ENCODE measurements at places on chromosomes 16 and 17. TPM values are rescaled to one million over a fixed set of nuclear protein-coding genes. Genes with fewer than 3 reads are reported as not detected.
A peak's percentile ranks its signal among the peaks of the same experiment; 100 is the strongest.

DNA sequence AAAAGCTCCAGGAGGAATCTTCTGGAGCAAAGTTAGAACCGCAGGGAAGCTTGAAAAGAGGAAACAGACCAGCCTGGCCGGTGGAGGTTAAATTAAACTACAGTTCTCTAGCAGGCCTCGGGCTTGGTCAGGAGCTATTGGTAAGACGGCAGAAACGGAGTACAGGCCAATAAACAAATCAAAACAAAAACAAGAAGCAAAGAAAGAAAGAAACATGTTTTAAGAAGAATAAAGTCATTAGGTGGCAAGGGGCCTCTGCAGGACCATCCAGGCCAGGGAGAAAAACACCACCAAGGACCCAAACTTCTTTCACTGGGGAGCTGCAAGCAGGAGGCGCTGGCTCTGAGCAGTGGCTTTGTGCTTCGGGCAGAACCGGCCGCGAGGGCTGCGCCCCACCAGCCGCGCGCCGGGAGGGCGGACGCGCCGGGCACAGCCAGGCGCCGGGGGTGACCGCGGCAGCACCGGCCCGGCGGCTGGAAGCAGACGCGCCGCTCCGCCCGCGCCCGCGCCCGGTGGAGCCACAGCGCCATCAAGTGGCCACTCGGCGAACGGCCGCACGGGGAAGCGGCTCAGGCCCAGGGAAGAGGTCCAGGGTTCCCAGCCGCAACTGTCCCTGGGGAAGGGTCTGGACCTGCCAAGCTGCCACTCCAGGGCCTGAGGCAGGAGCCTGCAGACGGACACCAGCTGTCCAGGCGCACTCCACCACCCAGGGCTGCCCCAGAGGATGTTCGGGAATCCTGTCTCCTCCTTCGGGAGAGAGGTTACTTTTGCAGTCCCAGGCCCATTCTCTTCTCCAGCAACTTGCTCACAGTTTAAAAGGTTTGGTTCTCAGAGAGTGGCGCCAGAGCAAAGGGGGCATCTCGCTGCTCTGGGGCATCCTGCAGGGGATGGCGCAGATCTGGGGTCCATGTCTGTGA, 419.4 kb downstream of the SOX9 start:
- no peak for DNase-seq

DNA sequence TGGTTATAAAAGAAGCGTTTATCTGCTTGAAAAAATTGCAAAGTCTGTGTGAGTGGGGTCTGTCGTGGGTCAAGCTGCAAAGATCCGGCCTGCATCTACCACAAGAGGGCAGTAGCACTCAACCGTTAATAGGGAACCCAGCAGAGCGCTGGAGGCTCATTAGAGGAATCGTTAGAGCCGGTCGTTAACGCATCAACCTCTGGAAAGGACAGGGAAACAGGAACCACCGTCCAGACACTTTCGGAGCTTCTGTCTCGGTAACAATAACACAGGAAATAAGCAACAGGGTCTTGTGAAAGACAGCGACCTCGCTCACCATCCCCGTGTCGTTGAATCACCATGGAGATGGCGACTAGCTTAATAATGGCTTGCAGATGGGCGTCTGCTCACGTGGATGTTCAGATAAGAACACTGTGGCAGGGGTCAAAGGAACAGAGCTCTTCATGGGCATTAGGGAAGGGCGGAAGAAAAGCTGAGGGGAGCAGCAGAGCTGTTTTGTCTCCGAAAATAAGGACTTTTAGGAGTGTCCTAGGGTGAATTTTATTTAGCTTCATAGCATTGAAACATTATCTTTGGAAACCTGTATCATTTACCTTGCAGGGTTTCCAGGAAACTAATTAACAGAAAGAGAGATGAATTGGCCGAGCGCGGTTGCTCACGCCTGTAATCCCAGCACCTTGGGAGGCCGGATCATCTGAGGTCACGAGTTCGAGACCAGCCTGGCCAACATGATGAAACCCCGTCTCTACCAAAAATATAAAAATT, 11.9 kb upstream of the NSRP1 start:
- DNase-seq = peak; percentile 83

DNA sequence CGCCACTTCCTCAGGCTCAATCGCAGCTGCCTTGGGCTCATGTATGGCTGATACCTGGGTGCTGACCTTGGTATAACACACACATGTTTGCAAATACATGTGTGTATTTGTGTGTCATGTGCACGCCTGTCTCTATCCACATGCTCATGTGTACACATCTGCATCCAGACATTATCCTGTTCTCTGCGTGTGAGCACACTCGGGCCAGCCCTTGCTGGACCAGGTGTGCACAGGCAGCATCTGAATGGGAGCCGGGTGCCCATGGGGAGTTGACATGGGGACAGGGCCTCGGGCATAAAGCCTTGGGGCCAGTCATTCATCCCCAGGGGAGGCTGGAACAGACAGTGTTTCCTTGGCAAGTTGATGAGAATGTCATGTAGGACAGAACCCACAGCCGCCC, 29.1 kb upstream of the CRHR1 start:
- no peak for DNase-seq

DNA sequence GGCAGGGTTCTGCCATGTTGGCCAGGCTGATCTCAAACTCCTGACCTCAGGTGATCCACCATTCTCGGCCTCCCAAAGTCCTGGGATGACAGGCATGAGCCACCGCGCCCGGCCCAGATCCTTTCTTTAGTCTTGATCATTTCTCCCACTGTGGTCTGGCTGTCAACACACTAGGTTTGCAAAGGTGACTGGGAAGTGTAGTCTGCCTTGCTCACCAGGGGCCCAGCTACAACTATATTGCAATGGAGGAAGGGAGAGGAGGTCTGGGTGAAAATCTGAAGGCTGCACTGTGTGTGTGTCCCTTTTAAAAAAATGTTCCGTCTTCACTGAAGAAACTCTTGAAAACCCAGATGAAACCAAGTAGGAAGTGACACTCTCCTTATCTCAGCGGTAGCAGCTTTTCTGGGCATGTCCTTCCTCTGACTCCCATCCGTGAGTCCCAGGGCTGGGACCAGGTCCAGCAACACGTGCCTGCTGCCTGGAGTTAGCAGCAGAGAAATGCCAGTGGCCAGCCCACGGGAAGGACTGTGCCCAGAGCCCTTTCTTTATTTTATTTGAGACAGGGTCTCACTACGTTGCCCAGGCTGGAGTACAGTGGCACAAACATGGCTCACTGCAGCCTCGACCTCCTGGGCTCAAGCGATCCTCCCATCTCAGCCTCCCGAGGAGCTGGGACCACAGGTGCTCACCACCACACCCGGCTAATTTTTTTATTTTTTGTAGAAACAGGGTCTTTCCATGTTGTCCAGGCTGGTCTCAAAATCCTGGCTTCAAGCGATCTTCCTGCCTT, 17.8 kb upstream of the KIF19 start:
- no peak for DNase-seq

Gene B4GALNT2
- total RNA-seq = 2.1 TPM

DNA sequence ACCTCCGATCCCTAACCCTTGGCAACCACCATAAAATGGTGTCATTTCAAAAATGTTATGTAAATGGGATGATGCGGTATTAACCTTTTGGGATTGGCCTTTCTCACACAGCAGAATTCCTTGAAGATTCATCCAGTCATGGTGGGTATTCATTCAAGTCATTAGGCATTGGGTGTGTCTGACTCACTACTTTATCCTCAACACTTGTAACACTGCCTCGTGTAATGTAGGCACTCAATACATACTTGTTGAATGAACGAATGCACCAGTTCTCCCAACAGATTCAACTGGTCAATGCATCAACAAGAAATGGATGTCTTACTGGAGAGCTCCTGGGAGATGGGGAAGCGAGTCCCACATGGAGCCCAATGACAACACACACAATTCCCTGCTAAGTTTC, 21.8 kb upstream of the GAN start:
- DNase-seq = no peak

Gene HSF5
- not detected for total RNA-seq

DNA sequence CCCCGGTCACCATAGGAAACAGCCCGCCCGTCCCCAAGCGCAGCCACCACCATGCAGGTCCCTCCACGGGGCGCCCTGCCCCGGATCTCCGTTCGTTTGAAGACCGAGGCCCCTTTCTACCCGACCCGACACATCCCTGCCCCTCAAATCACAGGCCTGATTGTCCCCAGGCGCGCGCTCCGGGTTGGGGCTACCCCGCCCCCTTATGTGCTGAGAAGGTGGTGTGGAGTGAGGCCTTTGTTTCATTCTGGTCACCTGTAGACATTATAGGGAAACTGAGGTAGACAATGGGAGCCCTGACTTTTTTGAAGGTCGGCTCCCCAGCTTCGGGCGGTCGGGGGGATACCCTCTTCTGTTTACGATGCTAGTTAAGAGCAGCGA, 763 bp upstream of the ACTG1 start:
- peak; percentile 91 for DNase-seq

Gene MYO15A
- 0.49 TPM for total RNA-seq

DNA sequence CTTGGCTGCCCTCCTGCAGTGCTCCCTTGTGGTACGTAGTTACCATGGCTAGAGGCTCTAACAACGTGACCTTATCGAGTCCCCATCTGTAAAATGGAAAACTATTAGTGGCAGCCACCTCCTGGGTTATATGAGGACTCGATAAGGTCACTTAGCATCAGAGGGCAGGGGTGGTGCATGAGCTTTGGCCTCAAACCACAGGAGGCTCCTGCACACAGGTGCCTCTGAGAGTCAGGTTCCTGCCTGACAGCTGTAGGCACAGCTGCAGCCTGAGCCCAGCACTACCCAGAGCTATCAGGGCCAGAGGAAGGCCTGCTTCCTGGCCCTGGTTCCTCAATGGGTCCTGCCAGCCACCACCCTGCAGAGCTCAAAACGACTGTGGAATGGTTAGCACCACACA, 57.2 kb upstream of the SEC14L1 start:
- DNase-seq = no peak

Gene SDR42E2
- total RNA-seq = not detected

- no peak for DNase-seq
Observed at GRCh38 chr16:1026057-1026783, 44.6 kb downstream of the SOX8 start.

DNA sequence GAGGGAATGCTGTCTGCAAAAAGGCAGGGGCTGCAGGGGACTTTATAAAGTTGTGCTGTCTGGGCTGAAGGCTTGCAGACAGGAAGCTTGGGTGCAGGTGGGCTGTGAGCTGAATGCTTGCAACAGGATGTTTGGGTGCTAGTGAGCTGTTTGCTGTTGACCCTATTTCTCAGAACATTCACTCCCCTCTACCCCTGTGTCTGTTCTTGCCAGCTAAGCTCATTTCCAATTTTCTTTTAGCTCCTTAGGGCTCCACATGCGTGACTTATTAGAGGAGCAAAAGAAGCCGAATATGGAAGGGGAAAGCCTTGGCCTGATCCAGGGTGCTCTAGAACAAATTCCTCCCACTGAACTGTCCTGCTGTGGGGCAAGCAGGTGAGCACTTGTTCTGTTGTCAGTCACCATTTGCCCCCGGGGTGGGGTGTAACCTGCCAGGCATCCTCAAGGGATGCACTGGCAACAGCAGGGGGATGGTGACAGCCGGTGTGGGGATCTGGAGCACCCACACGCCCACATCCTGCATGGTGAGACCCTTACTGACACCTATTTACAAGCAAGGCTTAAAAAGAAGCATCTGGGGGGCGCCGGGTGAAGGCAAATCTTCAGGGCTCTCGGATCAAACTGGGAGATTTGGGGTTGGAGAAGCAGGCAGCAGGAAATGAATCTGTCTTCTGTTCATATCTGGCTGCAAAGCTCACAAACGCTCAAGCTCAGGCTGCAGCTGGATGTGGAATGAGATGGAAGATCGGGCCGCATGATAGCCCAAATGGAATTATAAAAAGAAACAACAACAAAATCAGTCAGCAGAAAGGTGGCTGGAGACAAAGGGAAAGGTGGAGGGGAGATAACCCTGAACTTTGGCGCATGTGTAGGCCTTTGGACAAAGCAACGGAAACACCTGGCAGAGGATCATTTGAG, 21.1 kb upstream of the NUP93 start:
- DNase-seq = no peak

GRCh38 chr17:57782647-57783337, 37.7 kb upstream of the CCDC182 start:
- no peak for DNase-seq

Gene TEKT1
- total RNA-seq = not detected

GRCh38 chr17:28843816-28844148, 1.2 kb upstream of the FAM222B start:
- DNase-seq = peak; percentile 7

- no peak for DNase-seq
Observed at GRCh38 chr17:47288531-47289116, 35.0 kb downstream of the ITGB3 start.

DNA sequence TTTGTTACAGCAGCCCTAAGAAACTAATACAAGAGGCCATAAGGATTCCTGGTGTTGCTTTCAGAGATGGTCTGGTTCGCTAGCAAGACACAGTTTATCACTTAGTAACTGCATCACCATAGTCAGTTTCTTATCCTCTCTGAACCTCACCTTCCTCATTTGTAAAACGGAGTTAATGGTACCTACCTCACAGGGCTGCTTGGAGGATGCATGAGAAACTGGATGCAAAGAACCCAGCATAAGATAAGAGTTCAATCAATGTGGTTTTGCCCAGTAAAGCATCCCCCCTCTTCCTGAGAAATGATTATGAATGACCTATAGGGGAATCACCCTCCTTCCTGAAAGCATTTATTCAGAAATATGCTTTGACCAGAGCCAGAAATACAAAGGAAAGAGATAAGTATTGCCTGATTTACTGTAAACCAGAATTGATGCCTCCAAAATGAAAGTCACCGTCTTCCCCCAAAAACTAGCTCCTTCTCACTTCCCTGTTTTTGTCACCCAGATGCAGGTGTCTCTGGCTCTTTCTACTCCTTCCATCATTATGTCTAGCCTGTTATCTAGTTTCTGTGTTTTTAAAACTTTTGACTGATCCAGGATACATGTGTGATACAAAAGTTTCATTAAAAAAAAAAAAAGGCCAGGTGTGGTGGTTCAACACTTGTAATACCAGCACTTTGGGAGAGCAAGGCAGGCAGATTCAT, 2.8 kb upstream of the TEFM start:
- no peak for DNase-seq

DNA sequence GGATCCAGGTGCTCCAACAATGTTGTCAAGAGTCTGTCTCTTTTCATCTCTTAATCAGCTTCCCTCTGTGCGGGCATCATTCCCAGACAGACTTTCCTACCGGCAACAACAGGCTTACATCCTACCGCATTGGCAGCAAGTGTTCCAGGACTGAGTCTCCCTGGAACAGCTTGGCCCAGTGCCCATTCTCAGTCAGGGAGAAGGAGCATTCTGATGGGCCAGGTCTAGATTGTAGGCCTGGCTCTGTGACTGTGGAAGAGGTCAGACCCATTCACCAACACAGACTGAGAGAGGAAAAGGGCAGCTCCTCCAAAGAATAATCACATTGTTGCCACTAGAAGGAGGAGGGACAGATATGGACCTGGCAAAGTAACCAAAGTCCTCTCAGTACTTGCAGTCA, 68.1 kb upstream of the TMEM132E start:
- no peak for DNase-seq

Data from suprapubic skin (tissue), 4 donors.